ENCODE measurements at places on chromosomes 2 and 18.

DNA sequence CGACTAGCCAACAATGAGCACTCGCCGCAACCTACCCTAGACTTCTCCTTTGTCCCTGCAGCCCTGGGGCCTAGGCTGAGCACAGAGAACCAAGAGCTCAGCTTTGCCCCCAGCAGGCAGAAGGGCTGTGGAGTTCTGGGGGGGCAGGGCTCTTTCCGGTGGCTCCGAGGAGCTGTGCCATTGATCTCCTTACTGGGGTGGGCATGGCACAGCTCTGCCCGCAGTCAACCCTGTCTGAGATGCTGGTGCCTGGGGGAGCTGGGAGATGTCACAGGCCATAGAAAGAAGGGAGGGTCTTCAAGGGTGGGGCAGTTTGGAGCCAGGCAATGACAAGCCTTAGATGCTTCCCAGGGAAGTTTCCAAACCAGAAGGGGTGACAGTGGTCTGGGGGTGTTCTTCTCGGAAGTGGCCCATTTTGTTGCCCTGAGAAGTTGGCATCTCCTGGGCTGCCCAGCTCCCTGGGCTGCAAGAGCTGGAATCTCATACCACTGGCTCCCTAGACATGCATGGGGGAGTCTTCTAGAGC lies 14.1 kb upstream of the GPR55 start:
- DNase-seq: no peak

DNA sequence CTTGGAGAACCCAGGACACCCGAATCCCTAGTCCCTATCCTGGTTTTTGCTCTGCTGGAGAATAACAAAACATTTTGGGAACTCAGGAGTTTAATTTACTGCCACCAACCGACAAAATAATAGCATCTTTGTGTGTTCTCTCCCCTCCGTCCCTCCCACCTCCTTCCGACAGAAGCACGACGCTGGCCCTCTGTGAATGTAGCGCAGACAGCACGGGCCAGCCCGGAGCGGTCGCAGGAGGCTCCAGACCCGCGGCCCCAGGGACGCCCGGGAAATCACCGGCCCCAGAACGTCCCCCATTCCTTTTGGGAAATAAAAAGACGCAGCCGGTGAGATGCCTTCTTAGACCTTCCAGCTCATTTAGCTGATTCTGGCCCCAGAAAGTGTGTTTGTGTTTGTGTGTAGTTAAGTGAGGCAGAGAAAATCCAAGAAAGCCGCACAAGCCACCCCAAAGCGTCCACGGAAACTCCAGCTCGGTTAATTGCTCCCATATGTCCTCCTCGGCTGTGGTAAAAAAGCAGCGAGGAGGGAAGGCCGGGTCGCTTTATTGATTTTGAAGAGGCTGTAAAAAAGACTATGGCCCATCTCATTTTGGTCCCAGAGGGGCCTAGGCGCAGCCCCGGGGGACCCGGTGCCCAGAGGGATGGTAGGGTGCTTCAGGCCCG lies 577 bp upstream of the TANC1 start:
- no peak for DNase-seq

- no peak for DNase-seq
Observed at GRCh38 chr2:25980951-25981350, 1.3 kb downstream of the KIF3C start.

GRCh38 chr2:207697411-207697810 lies 14.0 kb upstream of the CCNYL1 start:
- DNase-seq: no peak

GRCh38 chr2:220555961-220556630 lies 928.7 kb downstream of the SLC4A3 start:
- no peak for DNase-seq

GRCh38 chr2:27282892-27283291 lies 663 bp downstream of the TRIM54 start:
- DNase-seq: no peak

- no peak for DNase-seq
Observed at GRCh38 chr2:213259266-213259665, 25.0 kb upstream of the SPAG16 start.

- no peak for DNase-seq
Observed at GRCh38 chr18:75439348-75439747, 11.8 kb upstream of the SMIM21 start.

DNA sequence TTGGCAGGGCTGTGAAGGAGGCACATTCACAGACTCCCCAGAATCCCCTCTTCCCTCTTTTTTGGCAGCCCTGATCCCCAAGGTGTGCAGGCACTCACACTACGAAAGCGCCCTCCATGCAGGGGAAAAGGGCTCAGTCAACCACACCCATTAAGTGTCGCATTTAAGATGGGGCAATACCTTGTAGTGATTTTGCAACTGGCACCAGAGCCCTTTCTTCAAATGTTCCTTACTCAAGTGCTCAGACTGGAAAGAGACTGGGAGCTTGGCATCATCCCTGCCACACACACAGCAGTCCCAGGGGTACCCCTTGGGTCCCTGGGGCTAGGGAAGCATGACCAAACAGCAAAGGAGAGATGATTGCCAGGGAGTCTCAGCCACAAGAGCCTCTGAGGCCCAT lies 190.1 kb downstream of the HAUS1 start:
- no peak for DNase-seq

DNA sequence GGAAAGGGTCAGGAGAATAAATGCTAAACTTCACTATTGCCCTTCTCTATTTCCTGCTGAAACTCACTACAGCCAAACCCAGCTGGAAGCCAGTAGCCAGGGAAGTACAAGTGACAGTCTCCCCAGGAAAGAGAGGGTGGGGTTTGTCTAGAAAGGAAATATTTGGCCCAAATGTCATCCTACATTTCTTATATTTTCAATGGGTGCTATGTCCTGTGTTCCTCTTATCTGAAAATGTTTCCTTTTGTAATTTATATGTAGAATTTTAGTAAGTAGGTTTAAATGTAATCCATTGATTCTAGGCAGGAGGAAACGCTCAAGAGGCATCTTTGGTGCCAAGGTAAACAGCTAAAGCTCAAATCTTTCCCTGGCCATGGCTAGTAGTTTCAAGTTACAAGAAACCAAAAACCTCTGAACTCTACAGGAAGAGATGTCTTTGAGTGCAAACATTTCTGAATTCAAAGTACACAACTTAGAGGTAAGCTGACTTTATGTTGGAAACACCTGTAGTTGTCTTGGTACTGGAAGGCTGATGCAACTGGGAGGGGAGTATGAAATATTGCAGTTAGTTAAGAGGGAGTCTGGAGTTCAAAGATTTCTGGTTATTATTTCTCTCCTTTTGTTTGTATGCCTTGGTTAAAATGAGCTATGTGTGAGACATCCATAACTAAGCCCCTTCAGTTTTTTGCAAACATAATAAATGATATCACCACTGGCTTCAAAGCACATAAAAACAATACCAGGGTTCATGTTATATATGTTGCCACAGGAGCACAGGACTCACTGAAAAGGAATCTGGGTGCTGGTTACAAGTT lies 356.1 kb upstream of the ZC3H15 start:
- DNase-seq: peak; percentile 62

DNA sequence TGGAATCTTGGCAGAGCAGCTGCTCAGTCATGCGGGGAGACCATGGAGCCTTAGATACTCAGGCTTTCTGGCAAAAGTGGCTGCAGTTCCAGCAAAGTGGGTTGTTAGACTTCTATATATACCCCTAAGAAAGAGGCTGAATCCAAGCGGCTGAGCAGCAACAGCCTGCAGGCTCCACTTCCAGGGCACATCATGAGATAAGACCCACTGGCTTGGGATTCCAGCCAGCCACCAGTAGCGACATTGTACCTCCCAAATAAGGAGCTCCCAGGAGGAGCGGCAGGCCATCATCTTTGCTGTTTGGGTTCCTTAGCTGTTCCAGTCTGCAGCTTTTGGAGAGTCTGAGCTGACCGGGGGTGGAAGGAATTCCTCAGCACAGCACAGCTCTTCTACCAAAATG lies 150.3 kb upstream of the ST6GAL2 start:
- no peak for DNase-seq

- no peak for DNase-seq
Observed at GRCh38 chr18:76384114-76384790, 110.8 kb downstream of the ZNF516 start.

GRCh38 chr18:13451213-13451540 lies 232.6 kb downstream of the LDLRAD4 start:
- DNase-seq: no peak

GRCh38 chr2:74149570-74150319 lies 2.0 kb upstream of the BOLA3 start:
- DNase-seq: no peak

GRCh38 chr2:96533292-96534073 lies 3.1 kb upstream of the ARID5A start:
- DNase-seq: no peak

- DNase-seq: no peak
Observed at GRCh38 chr2:14422426-14422825, 210.1 kb upstream of the LRATD1 start.

- DNase-seq: no peak
Observed at GRCh38 chr2:238521870-238522269, 95.1 kb downstream of the ASB1 start.

GRCh38 chr2:16196687-16197503 lies 256.5 kb downstream of the MYCN start:
- no peak for DNase-seq
